ENCODE measurements at places on chromosomes 13 and 19. TPM values are rescaled to one million over a fixed set of nuclear protein-coding genes. Genes with fewer than 3 reads are reported as not detected.

Gene RFPL4A
- 0.33 TPM for total RNA-seq

DNA sequence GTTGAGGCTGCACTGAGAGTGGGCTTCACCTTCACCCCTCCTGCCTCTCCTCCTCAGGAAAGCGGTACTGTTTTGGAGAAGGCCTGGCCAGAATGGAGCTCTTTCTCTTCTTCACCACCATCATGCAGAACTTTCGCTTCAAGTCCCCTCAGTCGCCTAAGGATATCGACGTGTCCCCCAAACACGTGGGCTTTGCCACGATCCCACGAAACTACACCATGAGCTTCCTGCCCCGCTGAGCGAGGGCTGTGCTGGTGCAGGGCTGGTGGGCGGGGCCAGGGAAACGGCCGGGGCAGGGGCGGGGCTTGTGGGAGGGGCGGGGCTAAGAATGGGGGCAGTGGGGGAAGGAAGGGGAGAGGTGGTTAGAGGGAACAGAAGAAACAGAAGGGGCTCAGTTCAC lies 7.5 kb downstream of the CYP2A13 start:
- no peaks in the 10 kb centered on the region for H3K36me3 ChIP-seq
- H3K27me3 ChIP-seq = peaks cover 1% of the 10 kb centered on the region
- no peak overlapping the region for H3K27ac ChIP-seq
- no peak overlapping the region for H3K4me3 ChIP-seq
- DNase-seq = no peak

Gene NOVA2
- 0.09 TPM for total RNA-seq

Gene BRCA2
- total RNA-seq = 11.0 TPM

Gene MYPOP
- 1.8 TPM for total RNA-seq

- H3K4me3 ChIP-seq = no peak overlapping the region
- no peak overlapping the region for H3K27ac ChIP-seq
- H3K27me3 ChIP-seq = no peaks in the 10 kb centered on the region
- H3K36me3 ChIP-seq = no peaks in the 10 kb centered on the region
These were observed 7.4 kb downstream of the LIM2 start for GRCh38 chr19:51380379-51380778.

DNA sequence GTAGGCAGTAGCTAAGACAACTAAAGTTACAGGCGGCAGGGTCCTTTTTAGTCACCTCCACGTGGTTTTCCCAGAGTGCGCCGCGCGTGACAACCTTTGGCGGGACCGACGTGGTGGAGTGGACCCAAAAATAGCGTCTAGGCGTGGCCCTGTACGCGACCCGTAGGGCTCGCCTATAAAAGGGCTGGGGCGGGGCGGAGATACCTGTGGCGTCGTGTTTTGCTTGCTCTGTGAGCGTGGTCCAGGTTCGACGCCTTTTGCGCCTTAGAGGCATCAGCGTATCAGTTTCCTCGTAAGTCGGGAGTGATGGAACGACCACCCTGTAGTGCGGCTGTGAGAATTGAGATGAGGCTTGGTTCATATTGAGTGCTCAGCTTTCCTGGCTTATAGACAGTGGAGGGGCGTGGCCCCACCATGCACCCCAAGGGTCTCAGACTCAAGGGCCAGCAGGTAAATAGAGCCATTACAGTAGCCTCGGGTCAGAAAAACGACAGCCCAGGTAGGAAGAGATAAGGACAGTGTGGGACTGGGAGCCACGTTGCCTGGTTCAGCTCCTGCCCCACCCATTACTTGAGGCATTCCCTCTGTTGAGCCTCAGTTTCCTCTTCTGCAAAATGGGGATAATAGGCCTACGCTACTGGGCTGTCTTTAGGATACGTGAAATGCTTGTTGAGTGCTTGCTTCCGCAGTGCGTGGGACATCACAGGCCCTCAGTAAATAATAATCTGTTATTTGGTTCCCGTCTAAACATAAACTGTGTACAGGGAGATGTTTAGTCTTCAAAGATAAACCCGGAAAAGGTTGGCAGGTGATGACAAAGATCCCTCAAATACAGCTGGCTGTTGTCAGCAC lies 693 bp upstream of the TMED1 start:
- H3K36me3 ChIP-seq = peaks cover 27% of the 10 kb centered on the region
- H3K27me3 ChIP-seq = no peaks in the 10 kb centered on the region
- peak overlapping the region; percentile 75 for H3K4me3 ChIP-seq
- H3K4me1 ChIP-seq = no peaks in the 10 kb centered on the region
- H3K27ac ChIP-seq = peak overlapping the region; percentile 90
- no peak for DNase-seq

DNA sequence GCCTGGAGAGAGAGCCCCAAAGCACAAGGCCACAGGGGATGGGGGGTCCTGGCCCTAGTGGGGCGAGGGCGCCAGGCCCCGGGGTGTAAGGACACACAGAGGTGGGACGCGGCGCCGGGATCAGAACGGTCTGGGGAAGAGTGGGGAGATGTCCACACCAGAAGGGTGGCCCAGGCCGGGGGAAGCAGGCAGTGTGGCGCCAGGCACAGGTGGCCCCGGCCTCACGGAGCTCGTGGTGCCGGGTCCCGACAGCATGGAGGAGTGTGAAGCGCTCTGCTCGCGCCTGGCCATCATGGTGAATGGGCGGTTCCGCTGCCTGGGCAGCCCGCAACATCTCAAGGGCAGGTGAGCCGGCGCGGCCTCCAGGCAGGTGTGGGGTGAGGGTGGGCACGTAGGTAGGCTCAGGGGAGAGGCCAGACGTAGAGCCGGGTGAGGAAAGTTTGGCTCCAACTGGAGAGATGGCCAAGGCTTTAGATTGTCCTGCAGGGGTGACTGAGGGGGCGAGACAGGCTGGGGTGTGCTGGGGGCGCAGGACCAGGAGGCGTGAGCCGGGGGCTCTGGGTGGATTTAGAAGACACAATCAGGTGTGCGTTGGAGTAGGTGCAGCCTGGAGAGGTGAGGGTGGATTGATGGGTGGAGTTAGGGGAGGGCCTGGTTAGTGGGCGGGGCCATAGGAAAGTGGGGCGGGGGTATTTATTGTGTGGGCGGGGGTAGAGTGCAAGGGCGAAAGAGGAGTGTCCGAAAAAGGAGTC lies 2.9 kb upstream of the ARHGAP45 start:
- peaks cover 42% of the 10 kb centered on the region for H3K4me1 ChIP-seq
- no peak overlapping the region for H3K27ac ChIP-seq
- peaks cover 11% of the 10 kb centered on the region for H3K36me3 ChIP-seq
- H3K4me3 ChIP-seq = no peak overlapping the region

- H3K27ac ChIP-seq = no peak overlapping the region
- H3K36me3 ChIP-seq = peaks cover 80% of the 10 kb centered on the region
- peaks cover 7% of the 10 kb centered on the region for H3K4me1 ChIP-seq
- H3K4me3 ChIP-seq = no peak overlapping the region
- DNase-seq = no peak
- H3K27me3 ChIP-seq = no peaks in the 10 kb centered on the region
These were observed 24.6 kb upstream of the TEX29 start for GRCh38 chr13:111295886-111296285.

DNA sequence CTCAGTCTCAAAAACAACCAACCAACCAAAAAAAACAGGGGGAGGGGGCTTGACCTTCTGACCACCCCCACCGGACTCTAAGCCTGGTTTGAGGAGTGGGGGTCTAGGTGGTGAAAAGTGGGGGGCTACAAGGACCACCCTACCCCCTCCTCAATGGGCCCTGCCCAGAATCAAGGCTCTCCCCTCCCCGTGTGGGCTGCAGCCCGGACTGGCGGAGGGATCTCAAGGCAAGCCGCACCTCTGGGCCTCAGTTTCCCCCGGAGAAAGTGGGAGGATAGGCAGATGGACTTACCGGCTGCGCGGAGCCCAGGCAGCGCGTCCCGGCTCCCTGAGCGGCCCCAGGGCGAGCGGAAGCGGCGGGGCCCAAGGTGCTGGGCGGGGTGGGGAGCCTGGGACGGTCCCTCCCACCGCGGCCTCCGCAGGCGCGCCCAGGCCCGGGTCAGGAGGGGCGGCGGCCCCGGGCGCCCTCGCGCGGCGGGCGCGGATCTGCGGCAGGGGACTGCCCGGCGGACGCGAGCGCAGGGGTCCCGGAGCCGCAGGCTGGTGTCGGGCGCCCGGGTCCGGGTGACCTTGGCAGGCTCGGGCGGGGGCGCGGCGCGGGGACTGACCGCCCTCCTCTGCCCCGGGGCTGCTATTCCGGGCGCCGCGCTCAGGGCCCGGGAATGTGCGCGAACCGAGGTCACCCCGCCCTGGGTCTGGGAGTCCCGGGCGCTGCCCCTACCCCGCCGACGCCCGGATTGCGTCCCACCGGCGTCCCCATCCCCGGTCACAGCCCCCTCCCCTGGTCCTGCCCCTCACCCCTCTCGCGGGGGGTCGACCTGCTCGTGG lies at the start of gene ADAMTSL5:
ADAMTSL5 (minus strand) TSS at position 349 of the 828 bp plus-strand sequence. CDS start 2,076 bp downstream, outside the sequence.
- H3K27me3 ChIP-seq = peaks cover 83% of the 10 kb centered on the region
- no peaks in the 10 kb centered on the region for H3K36me3 ChIP-seq
- no peak for DNase-seq
- H3K4me1 ChIP-seq = peaks cover 2% of the 10 kb centered on the region
- peak within 1 kb of the TSS; percentile 13 for H3K4me3 ChIP-seq

DNA sequence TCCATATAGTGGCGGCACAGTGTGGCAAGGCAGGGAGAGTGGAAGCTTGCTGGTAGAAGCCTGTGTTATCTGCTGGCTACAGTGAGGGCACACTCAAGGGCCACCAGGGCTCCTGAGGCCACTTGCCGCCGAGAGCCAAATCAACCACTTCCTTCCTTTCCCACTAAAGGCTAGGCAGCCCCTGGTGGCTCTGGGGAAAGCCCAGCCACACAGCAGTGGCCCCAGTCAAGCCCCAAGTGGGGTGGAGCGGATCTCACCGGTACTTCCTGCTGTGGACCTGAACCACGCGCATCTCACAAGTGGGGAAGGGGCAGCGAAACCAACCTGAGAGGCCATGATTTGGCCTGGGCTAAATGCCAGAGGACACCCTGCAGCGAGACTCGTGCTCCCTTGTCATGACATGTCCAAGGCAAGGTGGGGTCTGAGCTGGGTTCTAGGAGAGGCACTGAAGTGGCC lies 21.9 kb upstream of the SLC35E1 start:
- no peak for DNase-seq
- no peaks in the 10 kb centered on the region for H3K27me3 ChIP-seq
- no peaks in the 10 kb centered on the region for H3K36me3 ChIP-seq
- H3K4me3 ChIP-seq = no peak overlapping the region

- no peaks in the 10 kb centered on the region for H3K36me3 ChIP-seq
- no peaks in the 10 kb centered on the region for H3K27me3 ChIP-seq
- no peak overlapping the region for H3K27ac ChIP-seq
- H3K4me1 ChIP-seq = no peaks in the 10 kb centered on the region
These were observed 795.0 kb downstream of the DIAPH3 start for GRCh38 chr13:59368693-59369092.

Gene HSH2D
- 17.1 TPM for total RNA-seq

DNA sequence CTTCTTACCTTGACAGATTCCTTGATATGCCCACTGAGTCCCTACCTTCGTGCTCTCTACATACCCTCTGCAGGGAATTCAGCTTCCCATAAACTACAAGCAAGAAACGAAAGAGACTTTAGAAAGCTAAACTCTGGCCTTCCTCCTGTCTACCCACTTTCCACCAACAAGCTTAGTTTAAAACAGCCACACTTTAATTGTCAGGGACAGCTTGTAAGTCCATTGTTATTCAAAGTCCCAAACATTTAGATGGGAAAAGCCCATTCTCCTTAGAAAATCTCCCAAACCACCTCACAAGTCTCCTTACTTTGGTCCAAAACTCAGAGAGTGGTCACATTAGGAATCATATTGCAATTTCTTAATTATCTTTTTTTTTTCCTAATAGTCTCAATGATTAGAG lies 2695.8 kb downstream of the PCDH9 start:
- H3K36me3 ChIP-seq = no peaks in the 10 kb centered on the region
- no peak overlapping the region for H3K27ac ChIP-seq
- DNase-seq = no peak
- no peaks in the 10 kb centered on the region for H3K27me3 ChIP-seq

DNA sequence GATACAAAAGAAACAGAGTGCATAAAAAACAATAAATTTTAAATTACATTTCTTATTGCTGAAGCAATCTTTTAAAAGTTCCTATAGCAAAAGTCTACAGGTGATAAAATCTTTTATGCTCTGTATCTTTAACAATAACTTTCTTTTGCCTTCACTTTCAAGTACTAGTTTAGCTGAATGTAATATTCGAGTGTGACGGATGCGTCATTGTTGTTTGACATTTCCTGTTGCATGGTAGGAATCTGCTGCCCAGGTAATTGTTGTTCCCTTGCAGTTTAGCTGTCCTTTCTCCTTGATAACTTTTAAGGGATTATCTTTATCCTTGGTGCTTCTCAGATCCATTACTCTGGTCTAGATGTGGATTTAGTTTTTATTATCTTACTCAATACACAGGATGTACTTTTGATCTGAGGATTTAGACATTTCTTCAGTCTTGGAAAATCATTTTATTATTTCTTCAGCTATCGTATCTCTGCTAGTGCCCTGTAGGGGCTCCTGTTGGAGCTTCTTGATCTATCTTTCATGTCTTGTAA lies 2.1 kb upstream of the CPB2 start:
- no peak overlapping the region for H3K27ac ChIP-seq
- H3K4me1 ChIP-seq = peaks cover 4% of the 10 kb centered on the region
- H3K36me3 ChIP-seq = no peaks in the 10 kb centered on the region
- DNase-seq = no peak

Gene ATP1A3
- 1.2 TPM for total RNA-seq

GRCh38 chr13:73171926-73172325 lies 113.1 kb downstream of the KLF5 start:
- no peaks in the 10 kb centered on the region for H3K4me1 ChIP-seq
- H3K4me3 ChIP-seq = no peak overlapping the region
- no peak for DNase-seq
- H3K27me3 ChIP-seq = no peaks in the 10 kb centered on the region
- H3K36me3 ChIP-seq = no peaks in the 10 kb centered on the region

GRCh38 chr13:21701460-21701859 lies 30.6 kb downstream of the FGF9 start:
- H3K36me3 ChIP-seq = no peaks in the 10 kb centered on the region
- no peaks in the 10 kb centered on the region for H3K4me1 ChIP-seq
- H3K27ac ChIP-seq = no peak overlapping the region

GRCh38 chr13:65336916-65337315 lies 1893.2 kb downstream of the PCDH9 start:
- H3K4me3 ChIP-seq = no peak overlapping the region
- no peaks in the 10 kb centered on the region for H3K27me3 ChIP-seq
- H3K4me1 ChIP-seq = peaks cover 2% of the 10 kb centered on the region
- no peaks in the 10 kb centered on the region for H3K36me3 ChIP-seq
- DNase-seq = no peak

Gene SIGLEC9
- 1.9 TPM for total RNA-seq

- no peak overlapping the region for H3K27ac ChIP-seq
- H3K36me3 ChIP-seq = no peaks in the 10 kb centered on the region
- no peaks in the 10 kb centered on the region for H3K27me3 ChIP-seq
- no peaks in the 10 kb centered on the region for H3K4me1 ChIP-seq
- H3K4me3 ChIP-seq = no peak overlapping the region
- DNase-seq = no peak
These were observed 342.7 kb upstream of the SGCG start for GRCh38 chr13:22837980-22838647.

Measured in thymus (tissue), 14 donors.